ENCODE measurements at places on chromosomes 1 and 21. TPM values are rescaled to one million over a fixed set of nuclear protein-coding genes. Genes with fewer than 3 reads are reported as not detected.

DNA sequence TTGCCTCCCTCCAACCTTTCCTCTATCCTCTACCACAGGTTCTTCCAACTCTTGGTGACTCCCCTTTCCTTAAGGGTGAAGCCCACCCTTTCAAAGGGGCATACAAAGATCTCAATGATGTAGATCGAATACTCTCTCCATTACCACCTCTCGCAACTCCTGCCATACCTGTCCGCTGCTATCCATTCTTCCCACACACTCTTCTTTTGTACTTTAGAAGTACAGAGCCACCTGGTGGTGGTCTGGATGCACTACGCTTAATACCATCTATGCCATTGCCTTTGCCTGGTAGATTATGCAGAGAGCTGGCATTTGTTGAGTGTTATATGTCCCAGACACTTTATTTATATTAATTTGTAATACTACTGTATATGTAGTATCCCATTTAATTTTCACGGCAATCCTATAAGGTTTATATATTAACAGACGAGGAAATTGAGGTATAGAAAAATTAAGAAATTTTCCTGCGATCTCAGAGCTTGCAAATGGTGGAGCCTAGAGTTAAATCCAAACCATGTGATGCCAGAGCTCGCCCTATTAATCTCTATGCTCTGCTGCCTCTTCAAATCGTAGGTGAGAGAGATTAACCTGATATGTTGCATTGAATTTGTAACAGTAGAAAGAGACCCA, 22.9 kb downstream of the TSHB start:
- H3K4me3 ChIP-seq = no peak overlapping the region
- H3K4me1 ChIP-seq = no peaks in the 10 kb centered on the region
- no peak overlapping the region for H3K27ac ChIP-seq
- H3K27me3 ChIP-seq = no peaks in the 10 kb centered on the region

DNA sequence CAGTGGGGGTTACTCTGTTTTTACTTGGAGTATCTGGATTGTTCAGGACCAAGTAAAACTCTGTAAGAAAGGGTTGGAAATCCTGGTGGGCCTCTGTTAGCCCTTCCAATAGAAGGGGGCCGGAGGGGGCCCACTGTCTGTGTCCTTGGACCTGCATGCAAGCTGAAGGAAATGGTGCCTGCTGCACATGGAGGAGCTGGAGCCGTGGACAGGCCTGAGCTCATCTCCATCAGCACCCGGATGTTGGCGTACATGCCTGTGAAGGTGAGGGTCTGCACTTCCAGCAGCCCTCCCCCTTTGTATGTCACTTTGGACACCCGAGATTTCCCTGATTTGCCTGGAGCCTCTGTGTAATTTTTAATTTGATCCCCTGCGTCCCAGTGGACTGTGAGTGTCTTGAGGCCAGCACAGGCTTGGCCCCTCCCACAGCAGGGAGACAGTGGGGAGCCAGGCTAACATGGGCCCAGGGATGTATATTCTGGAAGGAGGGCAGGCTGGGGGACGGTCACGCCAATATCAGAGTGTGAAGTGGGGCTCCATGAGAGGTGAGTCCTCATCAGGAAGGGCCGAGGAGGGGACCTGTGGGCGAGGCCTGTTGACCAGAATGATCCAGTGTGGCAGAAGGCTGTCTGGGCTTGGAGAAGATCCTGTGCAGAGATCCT, 16.8 kb downstream of the GALNT2 start:
- H3K36me3 ChIP-seq = no peaks in the 10 kb centered on the region
- H3K4me3 ChIP-seq = no peak overlapping the region
- no peaks in the 10 kb centered on the region for H3K27me3 ChIP-seq
- DNase-seq = no peak
- peak overlapping the region; percentile 43 for H3K27ac ChIP-seq

- DNase-seq = no peak
- no peak overlapping the region for H3K4me3 ChIP-seq
- H3K36me3 ChIP-seq = no peaks in the 10 kb centered on the region
- H3K4me1 ChIP-seq = peaks cover 5% of the 10 kb centered on the region
- no peak overlapping the region for H3K27ac ChIP-seq
- H3K27me3 ChIP-seq = no peaks in the 10 kb centered on the region
These were observed 89.7 kb upstream of the ERRFI1 start for GRCh38 chr1:8115769-8116167.

The MEGF6 gene
- 2.1 TPM for total RNA-seq

The ANGPTL7 gene
- 0.12 TPM for total RNA-seq

The KIF2C gene
- total RNA-seq = 1.6 TPM

The RGS16 gene
- 4.4 TPM for total RNA-seq

DNA sequence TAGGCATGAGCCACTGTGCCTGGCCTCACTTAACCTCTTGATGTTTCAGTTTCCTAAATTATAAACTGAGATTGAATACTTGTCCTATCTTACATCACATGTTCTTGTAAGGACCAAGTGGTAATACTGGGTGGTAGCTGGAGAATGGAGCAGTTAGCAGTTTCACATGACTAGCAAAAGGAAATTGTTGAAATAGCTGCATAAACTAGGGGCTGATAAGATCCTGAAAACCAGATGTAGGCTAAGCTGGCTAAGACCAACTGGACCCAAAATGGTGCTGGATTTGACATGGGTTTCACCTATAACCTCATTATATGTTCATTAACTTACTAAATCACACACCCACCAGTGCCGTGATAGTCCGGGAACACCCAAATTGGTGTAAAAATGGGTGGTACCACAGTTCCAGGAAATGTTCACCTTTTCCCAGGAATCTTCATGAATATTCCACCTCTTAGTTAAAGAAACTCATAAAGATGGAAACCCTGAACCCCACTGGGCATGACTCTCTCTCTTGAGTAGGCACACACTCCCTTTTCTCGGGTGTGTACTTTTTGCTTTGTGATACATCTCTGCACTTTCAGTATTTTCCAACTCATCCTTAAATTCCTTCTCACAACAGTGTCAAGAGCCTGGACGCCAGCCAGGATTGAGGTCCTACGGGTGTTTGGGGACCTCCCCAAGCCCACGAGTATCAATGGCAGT, at the start of gene PAPPA2:
Gene PAPPA2 (plus strand): TSS at position 502 of the 705 bp plus-strand sequence. CDS start 93,148 bp downstream, outside the sequence.
- H3K4me1 ChIP-seq = no peaks in the 10 kb centered on the region
- no peak for DNase-seq
- no peaks in the 10 kb centered on the region for H3K27me3 ChIP-seq
- H3K27ac ChIP-seq = no peak within 1 kb of the TSS

The KCNN3 gene
- 2.3 TPM for total RNA-seq

DNA sequence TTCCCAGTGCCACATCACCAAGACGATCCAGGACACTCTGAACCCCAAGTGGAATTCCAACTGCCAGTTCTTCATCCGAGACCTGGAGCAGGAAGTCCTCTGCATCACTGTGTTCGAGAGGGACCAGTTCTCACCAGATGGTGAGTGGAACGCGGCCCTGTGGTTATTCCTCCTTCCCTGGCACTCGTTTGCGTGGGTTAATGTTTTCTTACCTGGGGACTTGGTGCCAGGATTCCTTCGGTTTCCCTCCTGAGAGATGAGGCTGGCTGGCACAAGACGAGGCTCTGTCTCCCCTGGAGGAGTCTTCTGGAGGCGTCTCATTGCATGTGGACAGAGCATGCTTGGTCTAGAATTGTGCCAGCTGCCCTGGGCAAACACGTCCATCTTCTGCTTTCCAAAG, 29.3 kb downstream of the ATP5PO start:
- H3K4me1 ChIP-seq = no peaks in the 10 kb centered on the region
- H3K27ac ChIP-seq = no peak overlapping the region
- no peak overlapping the region for H3K4me3 ChIP-seq

DNA sequence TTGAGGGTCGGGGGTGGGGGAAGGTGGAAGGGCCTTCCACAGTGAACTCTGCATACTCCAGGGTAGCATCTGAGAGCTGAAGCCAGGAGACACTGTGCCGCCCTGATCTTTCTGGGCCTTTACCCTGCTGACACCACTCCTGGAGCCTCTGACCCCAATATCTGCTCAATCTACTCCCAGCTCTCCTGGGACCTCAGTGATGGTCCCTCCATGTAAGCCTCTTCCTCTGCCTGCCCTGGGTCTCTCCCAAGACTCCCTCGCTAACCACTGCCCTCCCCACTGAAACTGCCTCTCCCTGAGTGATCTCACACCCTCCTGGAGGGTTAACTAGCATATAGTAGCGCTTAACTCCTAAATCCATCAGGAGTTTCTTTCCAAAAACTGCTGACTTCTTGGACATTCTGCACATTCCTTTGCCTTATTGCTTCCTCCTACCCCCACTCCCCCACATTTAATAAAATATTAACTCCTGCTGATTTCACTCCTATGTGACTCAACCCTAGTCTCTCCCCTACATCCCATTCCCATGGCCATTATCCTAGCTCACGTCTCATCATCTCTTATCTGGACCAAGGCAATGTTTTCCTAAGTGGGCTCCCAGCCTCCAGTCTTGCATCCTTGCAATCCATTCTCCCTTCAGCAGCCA, 145.6 kb downstream of the HMGB4 start:
- DNase-seq = no peak
- no peak overlapping the region for H3K4me3 ChIP-seq
- H3K36me3 ChIP-seq = no peaks in the 10 kb centered on the region
- H3K27ac ChIP-seq = no peak overlapping the region

DNA sequence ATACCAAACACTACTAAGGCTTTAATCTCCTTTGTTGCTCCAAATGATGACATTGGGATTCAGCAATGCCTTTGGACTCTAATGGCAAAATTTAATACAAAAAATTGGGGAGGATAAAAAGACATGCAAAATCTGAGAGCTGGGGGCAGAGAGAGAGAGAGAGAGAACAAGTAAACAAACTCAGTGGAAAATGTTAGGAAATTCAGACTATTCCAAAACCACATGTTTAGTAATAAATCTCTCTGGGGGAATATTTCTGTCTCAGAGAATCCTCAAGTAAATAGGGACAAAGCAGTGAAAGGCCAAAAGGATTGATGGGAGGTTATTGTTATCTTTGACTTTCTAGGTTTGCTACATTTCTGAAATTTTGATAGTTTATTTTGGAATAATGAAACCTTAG, 65.7 kb downstream of the PLA2G4A start:
- no peak overlapping the region for H3K4me3 ChIP-seq
- no peak for DNase-seq
- H3K27ac ChIP-seq = no peak overlapping the region
- no peaks in the 10 kb centered on the region for H3K27me3 ChIP-seq

The DNASE2B gene
- not detected for total RNA-seq

GRCh38 chr1:94668528-94668927, 127.0 kb upstream of the F3 start:
- no peak for DNase-seq
- no peak overlapping the region for H3K4me3 ChIP-seq
- H3K36me3 ChIP-seq = no peaks in the 10 kb centered on the region
- H3K27ac ChIP-seq = no peak overlapping the region
- H3K27me3 ChIP-seq = no peaks in the 10 kb centered on the region
- no peaks in the 10 kb centered on the region for H3K4me1 ChIP-seq

DNA sequence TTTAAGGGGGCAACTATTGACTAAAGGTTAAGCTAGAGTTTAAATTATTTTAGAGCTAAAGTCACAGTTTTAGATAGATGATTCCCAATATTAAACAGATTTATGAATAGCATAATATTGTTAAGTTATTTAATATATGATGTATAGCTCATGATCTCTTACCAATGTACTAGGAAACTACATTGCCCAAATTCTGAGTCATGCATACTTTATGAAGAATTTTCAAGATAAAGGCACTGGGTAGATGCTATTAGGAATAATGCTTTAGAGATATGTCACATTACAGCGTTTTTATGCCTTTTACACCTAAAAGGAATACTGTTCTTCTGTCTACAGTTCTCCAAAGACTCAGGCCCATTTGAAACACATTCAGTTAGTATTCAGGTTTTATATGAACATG, 215.1 kb downstream of the NCAM2 start:
- H3K4me1 ChIP-seq = peaks cover 5% of the 10 kb centered on the region
- H3K36me3 ChIP-seq = no peaks in the 10 kb centered on the region
- DNase-seq = no peak
- H3K27me3 ChIP-seq = no peaks in the 10 kb centered on the region
- no peak overlapping the region for H3K27ac ChIP-seq

GRCh38 chr1:80882553-80882952, 918.2 kb upstream of the ADGRL2 start:
- H3K36me3 ChIP-seq = no peaks in the 10 kb centered on the region
- no peak overlapping the region for H3K4me3 ChIP-seq
- H3K27ac ChIP-seq = no peak overlapping the region
- DNase-seq = peak; percentile 25
- peaks cover 5% of the 10 kb centered on the region for H3K4me1 ChIP-seq
- no peaks in the 10 kb centered on the region for H3K27me3 ChIP-seq

GRCh38 chr21:31397939-31398338, 53.9 kb upstream of the TIAM1 start:
- no peaks in the 10 kb centered on the region for H3K4me1 ChIP-seq
- no peaks in the 10 kb centered on the region for H3K36me3 ChIP-seq
- H3K27ac ChIP-seq = no peak overlapping the region
- DNase-seq = no peak
- H3K27me3 ChIP-seq = no peaks in the 10 kb centered on the region

- no peak overlapping the region for H3K27ac ChIP-seq
- no peaks in the 10 kb centered on the region for H3K36me3 ChIP-seq
- H3K4me1 ChIP-seq = no peaks in the 10 kb centered on the region
- H3K4me3 ChIP-seq = no peak overlapping the region
These were observed 216.6 kb upstream of the ZP4 start for GRCh38 chr1:238107322-238107721.

The MYOG gene
- total RNA-seq = not detected

The TMEM82 gene
- not detected for total RNA-seq

- peaks cover 4% of the 10 kb centered on the region for H3K4me1 ChIP-seq
- DNase-seq = no peak
- no peak overlapping the region for H3K27ac ChIP-seq
- peaks cover 22% of the 10 kb centered on the region for H3K27me3 ChIP-seq
- H3K36me3 ChIP-seq = no peaks in the 10 kb centered on the region
These were observed 13.5 kb downstream of the TBX15 start for GRCh38 chr1:118974661-118975060.

- no peak overlapping the region for H3K27ac ChIP-seq
- peaks cover 62% of the 10 kb centered on the region for H3K4me1 ChIP-seq
- no peaks in the 10 kb centered on the region for H3K36me3 ChIP-seq
- no peak overlapping the region for H3K4me3 ChIP-seq
- H3K27me3 ChIP-seq = no peaks in the 10 kb centered on the region
These were observed 33.3 kb downstream of the EIF2D start for GRCh38 chr1:206578978-206579374.

DNA sequence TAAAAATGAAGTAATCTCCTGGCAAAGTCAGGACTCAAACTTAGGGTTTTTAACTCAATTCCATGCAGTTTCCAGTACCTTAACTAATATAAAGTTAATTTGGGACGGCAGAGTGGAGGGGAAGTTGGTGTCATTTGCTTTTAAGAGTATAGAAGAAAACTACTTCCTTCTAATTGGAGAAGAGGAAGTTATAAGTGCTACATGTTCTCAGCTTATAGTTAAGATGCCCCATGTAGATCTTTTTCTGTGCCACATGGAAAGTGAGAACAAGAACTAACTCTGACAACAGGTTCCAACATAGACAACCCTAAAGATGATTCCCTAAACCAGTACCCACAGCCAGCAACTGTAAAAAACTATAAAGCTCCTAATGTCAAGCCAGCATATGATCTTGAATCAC, 11.5 kb downstream of the RRAGC start:
- H3K4me3 ChIP-seq = no peak overlapping the region
- no peaks in the 10 kb centered on the region for H3K27me3 ChIP-seq
- no peak overlapping the region for H3K27ac ChIP-seq
- no peak for DNase-seq

- H3K4me3 ChIP-seq = no peak overlapping the region
- H3K27ac ChIP-seq = peak overlapping the region; percentile 84
- peak; percentile 46 for DNase-seq
- peaks cover 15% of the 10 kb centered on the region for H3K4me1 ChIP-seq
These were observed 749 bp downstream of the AKIRIN1 start for GRCh38 chr1:38991638-38992411.

- no peaks in the 10 kb centered on the region for H3K36me3 ChIP-seq
- H3K27me3 ChIP-seq = peaks cover 6% of the 10 kb centered on the region
- no peak overlapping the region for H3K4me3 ChIP-seq
- H3K27ac ChIP-seq = no peak overlapping the region
- H3K4me1 ChIP-seq = no peaks in the 10 kb centered on the region
- peak; percentile 61 for DNase-seq
These were observed 2.1 kb downstream of the PADI1 start for GRCh38 chr1:17207046-17207445.
